Naive thymus-derived CD4-positive, alpha-beta T cell (primary cell): ENCODE measurements at places on chromosomes 6 and 20. TPM values are rescaled to one million over a fixed set of nuclear protein-coding genes. Genes with fewer than 3 reads are reported as not detected.

CASS4 gene
- total RNA-seq = 14.9 TPM

DNA sequence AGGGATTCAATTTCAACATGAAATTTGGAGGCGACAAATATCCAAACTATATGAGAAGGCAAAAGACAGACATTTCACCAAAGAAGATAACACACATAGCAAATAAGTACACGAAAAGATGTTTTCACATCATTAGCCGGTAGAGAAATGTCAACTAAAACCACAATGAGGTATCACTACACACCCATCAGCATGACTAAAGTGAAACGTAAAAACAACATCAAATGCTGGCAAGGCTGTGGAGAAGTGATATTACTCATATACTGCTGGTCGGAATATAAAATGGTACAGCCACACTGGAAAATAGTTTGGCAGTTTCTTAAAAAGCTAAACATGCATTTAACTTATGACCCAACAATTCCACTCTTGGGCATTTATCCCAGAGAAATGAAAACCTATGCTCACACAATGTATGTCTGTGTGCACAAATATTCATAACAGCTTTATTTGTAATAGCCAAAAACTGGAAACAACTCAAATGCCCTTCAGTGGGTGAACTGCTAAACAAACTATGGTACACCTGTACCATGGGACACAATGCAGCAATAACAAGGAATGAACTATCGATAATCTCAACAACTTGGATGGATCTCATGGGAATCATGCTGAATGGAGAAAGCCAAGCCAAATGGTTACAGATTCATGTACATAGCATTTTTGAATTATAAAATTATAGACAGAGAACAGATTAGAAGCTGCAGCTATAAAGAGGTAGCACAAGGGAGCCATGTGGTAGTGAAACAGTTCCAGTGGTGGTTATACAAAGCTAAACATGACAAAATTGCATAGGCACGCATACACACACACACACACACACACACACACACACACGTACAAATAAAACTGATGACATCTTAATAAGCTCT lies 8.6 kb downstream of the ADAT2 start:
- no peaks in the 10 kb centered on the region for H3K36me3 ChIP-seq
- no peaks in the 10 kb centered on the region for H3K4me1 ChIP-seq
- H3K27ac ChIP-seq = no peak overlapping the region

GRCh38 chr6:62974452-62974851 lies 236.8 kb upstream of the FKBP1C start:
- H3K27ac ChIP-seq = no peak overlapping the region
- no peaks in the 10 kb centered on the region for H3K27me3 ChIP-seq
- no peak overlapping the region for H3K4me3 ChIP-seq
- DNase-seq = no peak
- no peaks in the 10 kb centered on the region for H3K36me3 ChIP-seq
- no peaks in the 10 kb centered on the region for H3K4me1 ChIP-seq

PRSS16 gene
- 0.40 TPM for total RNA-seq

- H3K27ac ChIP-seq = no peak overlapping the region
- no peaks in the 10 kb centered on the region for H3K4me1 ChIP-seq
- DNase-seq = no peak
- H3K4me3 ChIP-seq = no peak overlapping the region
- no peaks in the 10 kb centered on the region for H3K27me3 ChIP-seq
- no peaks in the 10 kb centered on the region for H3K36me3 ChIP-seq
Measured at GRCh38 chr6:134624781-134625180, 306.9 kb upstream of the SGK1 start.

SLC22A2 gene
- total RNA-seq = not detected

ZC3H12D gene
- 74.1 TPM for total RNA-seq

GRCh38 chr6:3388786-3389185 lies 68.1 kb downstream of the SLC22A23 start:
- no peak overlapping the region for H3K4me3 ChIP-seq
- no peaks in the 10 kb centered on the region for H3K4me1 ChIP-seq
- H3K36me3 ChIP-seq = no peaks in the 10 kb centered on the region
- no peaks in the 10 kb centered on the region for H3K27me3 ChIP-seq

COL9A3 gene
- 0.32 TPM for total RNA-seq

- H3K4me3 ChIP-seq = no peak overlapping the region
- peaks cover 41% of the 10 kb centered on the region for H3K36me3 ChIP-seq
- no peak overlapping the region for H3K27ac ChIP-seq
- no peaks in the 10 kb centered on the region for H3K27me3 ChIP-seq
Measured at GRCh38 chr6:158021376-158021775, 39.7 kb downstream of the SYNJ2 start.

GRCh38 chr6:134510142-134510541 lies 192.2 kb upstream of the SGK1 start:
- no peak for DNase-seq
- no peaks in the 10 kb centered on the region for H3K4me1 ChIP-seq
- H3K27ac ChIP-seq = no peak overlapping the region
